ENCODE measurements at places on chromosomes 4 and X. TPM values are rescaled to one million over a fixed set of nuclear protein-coding genes. Genes with fewer than 3 reads are reported as not detected.

DNA sequence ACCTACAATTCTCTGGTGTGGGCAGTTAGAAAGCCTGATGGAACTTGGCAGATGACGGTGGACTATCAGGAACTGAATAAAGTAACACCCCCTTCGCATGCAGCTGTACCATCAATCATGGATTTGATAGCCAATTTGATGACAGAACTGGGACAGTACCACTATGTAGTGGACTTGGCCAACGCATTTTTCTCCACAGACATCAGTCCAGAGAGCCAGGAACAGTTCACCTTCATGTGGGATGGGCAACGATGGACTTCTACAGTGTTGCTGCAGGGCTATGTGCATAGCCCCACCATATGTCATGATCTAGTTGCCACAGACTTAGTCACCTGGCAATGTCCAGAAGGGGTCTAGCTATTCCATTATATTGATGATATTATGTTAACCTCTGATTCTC lies 54.5 kb upstream of the CCDC149 start:
- no peak for DNase-seq
- no peak overlapping the region for H3K27ac ChIP-seq
- no peaks in the 10 kb centered on the region for H3K36me3 ChIP-seq
- H3K27me3 ChIP-seq, result no peaks in the 10 kb centered on the region
- H3K4me1 ChIP-seq, result no peaks in the 10 kb centered on the region
- no peak overlapping the region for H3K4me3 ChIP-seq

DNA sequence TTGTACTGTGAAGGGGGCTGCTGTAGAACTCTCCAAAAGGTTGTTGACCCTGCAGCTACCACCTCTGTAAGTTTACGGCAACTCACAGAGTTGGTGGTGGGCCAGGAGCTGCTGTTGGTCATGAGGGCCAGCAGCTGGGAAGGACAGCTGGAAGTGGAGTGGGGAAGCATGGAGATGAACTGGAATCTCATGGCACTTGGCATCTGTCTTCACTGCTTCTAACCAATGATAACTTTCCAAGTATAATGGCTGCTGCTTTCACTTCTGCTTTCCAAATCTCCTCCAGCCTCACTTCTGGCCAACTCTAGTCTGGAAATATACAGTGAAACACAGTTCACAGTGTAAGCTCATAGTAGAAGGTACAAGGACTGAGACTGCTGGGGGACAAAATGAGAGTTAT lies 126.5 kb upstream of the INTU start:
- DNase-seq, result no peak
- no peak overlapping the region for H3K4me3 ChIP-seq
- no peaks in the 10 kb centered on the region for H3K36me3 ChIP-seq
- H3K27ac ChIP-seq, result no peak overlapping the region
- no peaks in the 10 kb centered on the region for H3K4me1 ChIP-seq

- no peaks in the 10 kb centered on the region for H3K4me1 ChIP-seq
- no peaks in the 10 kb centered on the region for H3K36me3 ChIP-seq
- H3K27me3 ChIP-seq, result peaks cover 4% of the 10 kb centered on the region
- DNase-seq, result no peak
- no peak overlapping the region for H3K4me3 ChIP-seq
- H3K27ac ChIP-seq, result no peak overlapping the region
Observed at GRCh38 chr4:94826206-94826605, 68.5 kb downstream of the BMPR1B start.

DNA sequence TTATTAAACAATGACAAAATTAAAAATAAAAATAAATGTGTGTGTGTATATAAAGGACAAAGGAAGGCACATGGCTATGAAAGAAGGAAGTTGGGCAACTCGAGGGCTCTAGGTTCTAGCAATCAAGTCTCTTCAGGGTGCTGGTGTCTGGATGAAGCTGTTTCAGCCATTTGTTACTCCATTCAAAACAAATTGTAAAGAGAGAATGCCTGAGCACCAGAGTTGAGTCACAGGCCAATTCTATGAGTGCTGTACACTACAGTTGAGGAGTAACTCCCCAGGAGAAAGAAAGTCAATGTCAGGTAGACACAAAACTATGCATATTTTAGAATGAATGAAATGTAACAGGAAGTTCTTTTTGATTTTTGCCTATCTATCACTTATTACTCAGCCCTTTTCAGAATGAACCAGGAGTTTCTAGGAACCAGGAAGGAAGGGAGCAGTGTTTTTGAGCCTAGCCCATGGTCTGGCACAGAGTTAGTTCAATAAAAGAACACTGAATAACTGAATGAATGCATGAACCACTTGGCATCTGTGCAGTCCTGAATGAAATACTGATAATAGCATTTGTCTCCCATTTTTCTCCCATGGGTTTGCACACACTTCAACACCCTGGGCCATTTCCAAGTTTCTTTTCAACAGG lies 151.7 kb upstream of the CPEB2 start:
- DNase-seq, result no peak
- H3K36me3 ChIP-seq, result peaks cover 6% of the 10 kb centered on the region
- no peak overlapping the region for H3K27ac ChIP-seq
- H3K4me3 ChIP-seq, result no peak overlapping the region

TKTL2 gene
- total RNA-seq, result not detected

GRCh38 chr4:10460313-10461047 lies 3.3 kb upstream of the ZNF518B start:
- H3K4me3 ChIP-seq, result peak overlapping the region; percentile 71
- peaks cover 40% of the 10 kb centered on the region for H3K4me1 ChIP-seq
- peak overlapping the region; percentile 35 for H3K27ac ChIP-seq
- no peak for DNase-seq
- H3K27me3 ChIP-seq, result peaks cover 33% of the 10 kb centered on the region

ATP2B3 gene
- 0.05 TPM for total RNA-seq

DNA sequence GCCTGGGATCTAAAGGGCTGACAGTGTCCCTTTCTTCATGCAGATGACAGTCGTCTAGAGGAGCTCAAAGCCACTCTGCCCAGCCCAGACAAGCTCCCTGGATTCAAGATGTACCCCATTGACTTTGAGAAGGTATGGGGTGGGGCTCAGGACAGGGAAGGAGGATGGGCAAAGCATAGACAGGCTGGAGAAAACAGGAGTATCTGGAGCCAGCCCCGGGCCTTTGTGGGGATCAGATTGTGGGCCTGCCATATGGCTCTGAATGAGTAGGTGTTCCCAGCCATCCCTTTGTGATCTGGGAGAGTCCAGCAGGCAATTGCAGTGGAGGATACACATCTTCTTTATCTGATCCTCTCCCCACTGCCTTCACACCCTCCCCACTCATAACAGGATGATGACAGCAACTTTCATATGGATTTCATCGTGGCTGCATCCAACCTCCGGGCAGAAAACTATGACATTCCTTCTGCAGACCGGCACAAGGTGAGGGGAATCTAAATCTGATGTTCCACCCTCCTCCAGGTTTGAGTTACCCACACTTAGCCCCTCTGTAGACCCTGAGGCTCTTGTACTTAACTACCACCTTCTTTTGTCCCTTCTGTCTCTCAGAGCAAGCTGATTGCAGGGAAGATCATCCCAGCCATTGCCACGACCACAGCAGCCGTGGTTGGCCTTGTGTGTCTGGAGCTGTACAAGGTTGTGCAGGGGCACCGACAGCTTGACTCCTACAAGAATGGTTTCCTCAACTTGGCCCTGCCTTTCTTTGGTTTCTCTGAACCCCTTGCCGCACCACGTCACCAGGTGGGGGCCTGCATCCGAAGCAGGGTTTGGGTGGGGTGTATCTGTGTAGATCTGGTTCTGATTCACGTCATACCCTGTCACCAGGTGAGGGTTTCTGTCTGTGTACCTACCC lies 5.8 kb upstream of the CDK16 start:
- DNase-seq, result no peak
- H3K4me1 ChIP-seq, result peaks cover 19% of the 10 kb centered on the region
- peaks cover 42% of the 10 kb centered on the region for H3K36me3 ChIP-seq
- H3K27ac ChIP-seq, result peak overlapping the region; percentile 61

TMEM156 gene
- 29.4 TPM for total RNA-seq

MTCP1 gene
- total RNA-seq, result 12.7 TPM

DNA sequence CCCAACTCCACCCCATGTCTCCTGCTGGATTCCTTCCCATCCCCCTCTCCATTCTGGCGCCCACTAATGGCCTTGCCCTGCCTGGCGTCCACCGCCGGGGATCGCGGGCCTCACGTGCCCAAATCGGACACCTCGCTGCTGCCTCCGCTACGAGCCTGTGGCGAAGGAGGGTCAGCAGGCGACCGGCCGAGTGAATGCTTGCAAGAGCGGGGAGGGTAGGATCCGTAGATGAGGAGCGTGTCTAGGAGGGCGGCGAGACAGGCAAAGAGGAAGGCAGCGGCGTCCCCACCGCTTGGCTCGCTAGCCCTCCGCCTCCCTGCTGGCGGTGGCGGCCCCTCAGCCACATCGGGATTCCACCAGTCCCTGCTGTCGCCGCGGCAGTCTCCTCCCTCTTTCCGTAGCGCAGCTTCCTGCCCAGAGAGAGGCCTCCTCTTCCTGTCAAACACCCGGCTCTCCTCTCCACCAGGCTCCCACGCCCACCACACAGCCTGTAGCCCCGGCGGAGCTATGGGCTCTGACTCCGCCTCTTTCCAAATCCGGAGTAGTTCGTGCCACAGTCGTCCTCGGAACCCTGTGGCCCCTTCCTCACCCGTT lies at the start of gene SPIN2B:
TSS of gene SPIN2B (minus strand) at position 387 of the 594 bp plus-strand sequence.
- H3K27ac ChIP-seq, result peak within 1 kb of the TSS; percentile 84
- H3K4me3 ChIP-seq, result peak within 1 kb of the TSS; percentile 91
- H3K4me1 ChIP-seq, result peaks cover 7% of the 10 kb centered on the region
- DNase-seq, result peak; percentile 72

RBM46 gene
- not detected for total RNA-seq

APBB2 gene
- total RNA-seq, result 11.0 TPM

- no peaks in the 10 kb centered on the region for H3K27me3 ChIP-seq
- H3K4me1 ChIP-seq, result no peaks in the 10 kb centered on the region
- H3K27ac ChIP-seq, result no peak overlapping the region
- no peak for DNase-seq
- no peak overlapping the region for H3K4me3 ChIP-seq
Observed at GRCh38 chrX:109310031-109310430, 171.9 kb downstream of the GUCY2F start.

MGST2 gene
- 22.4 TPM for total RNA-seq

GRCh38 chrX:10485326-10485725 lies 135.1 kb downstream of the MID1 start:
- DNase-seq, result no peak
- no peaks in the 10 kb centered on the region for H3K36me3 ChIP-seq

DKK2 gene
- not detected for total RNA-seq

All from activated T-helper 1 cell treated with anti-CD3 and anti-CD28 coated beads, Interleukin-12 subunit alpha, Interleukin-12 subunit beta, Interleukin-2, Interleukin-4 antibody, amounts not matched to agents 30 ng/mL and 10 ng/mL and 1 ng/mL, durations not matched to agents 14 hours and 24 hours and 36 hours (primary cell).